ENCODE measurements at places on chromosomes 4 and X.

GRCh38 chr4:47752214-47752613 lies 85.7 kb downstream of the CORIN start:
- DNase-seq, result no peak

DNA sequence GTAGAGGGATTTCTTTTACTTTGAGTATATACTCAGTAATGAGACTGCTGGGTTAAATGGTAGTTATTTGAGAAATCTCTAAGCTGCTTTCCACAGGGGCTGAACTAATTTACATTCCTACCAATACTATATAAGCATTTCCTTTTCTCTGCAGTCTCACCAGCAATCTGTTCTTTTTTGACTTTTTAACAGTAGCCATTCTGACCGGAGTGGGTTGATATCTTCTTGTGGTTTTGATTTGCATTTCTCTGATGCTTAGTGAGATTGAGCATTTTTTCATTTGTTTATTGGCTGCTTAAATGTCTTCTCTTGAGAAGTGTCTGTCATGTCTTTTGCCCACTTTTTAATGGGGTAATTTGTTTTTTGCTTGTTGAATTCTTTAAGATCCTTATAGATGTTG lies 43.3 kb downstream of the SPCS3 start:
- DNase-seq, result no peak

DNA sequence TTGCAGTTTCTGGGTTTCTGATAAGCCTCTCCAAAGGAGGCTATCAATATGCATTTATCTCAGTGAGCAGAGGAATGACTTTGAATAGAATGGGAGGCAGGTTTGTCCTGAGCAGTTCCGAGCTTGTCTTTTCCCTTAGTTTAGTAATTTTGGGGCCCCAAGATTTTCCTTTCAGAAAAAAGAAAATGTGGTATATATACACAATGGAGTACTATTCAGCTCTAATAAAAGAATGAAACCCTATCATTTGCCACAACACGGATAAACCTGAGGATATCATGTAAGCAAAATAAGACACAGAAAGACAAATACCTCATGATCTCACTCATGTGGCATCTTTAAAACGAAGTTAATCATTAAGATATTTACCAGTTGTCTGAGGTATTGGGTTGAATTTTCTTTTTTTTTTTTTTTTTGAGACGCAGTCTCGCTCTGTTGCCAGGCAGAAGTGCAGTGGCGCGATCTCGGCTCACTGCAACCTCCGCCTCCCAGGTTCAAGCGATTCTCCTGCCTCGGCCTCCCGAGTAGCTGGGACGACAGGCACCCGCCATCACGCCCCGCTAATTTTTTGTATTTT lies 540 bp downstream of the ZNF721 start:
- DNase-seq, result no peak

GRCh38 chr4:124862261-124862660 lies 149.7 kb upstream of the ANKRD50 start:
- DNase-seq, result no peak

DNA sequence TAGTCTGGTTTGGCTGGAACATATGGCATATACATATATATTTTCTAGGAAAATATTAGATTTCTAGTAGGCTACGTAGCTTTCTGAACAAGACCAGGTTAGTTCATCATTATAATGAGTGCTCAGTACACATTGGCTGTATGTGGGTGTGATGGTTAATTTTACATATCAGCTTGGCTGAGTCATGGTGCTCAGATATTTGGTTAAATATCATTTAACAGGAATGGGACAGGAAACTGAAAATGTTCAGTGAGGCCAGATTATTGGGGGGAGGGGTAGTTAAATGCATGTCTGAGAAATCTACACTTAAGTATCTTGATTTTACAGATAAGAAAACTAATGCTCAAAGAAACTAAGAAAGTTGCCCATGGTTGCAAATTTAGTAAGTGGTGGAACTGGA lies 160.1 kb downstream of the RBMX2 start:
- DNase-seq, result no peak

DNA sequence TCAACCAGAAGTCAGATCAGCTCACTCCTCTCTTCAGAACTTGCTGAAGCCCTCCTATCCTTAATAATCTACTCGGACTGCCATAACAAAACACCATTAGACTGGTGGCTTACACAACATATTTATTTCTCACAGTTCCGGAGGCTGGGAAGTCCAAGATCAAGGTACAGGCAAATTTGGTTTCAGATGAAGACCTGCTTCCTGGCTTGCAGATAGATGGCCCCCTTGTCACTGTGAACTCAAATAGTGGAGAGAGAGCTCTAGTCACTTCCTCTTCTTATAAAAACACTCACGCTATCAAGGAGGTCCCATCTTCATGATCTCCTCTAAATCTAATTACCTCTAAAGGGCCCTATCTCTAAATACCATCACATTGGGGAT lies 125.1 kb downstream of the CAMK2D start:
- peak; percentile 90 for DNase-seq

DNA sequence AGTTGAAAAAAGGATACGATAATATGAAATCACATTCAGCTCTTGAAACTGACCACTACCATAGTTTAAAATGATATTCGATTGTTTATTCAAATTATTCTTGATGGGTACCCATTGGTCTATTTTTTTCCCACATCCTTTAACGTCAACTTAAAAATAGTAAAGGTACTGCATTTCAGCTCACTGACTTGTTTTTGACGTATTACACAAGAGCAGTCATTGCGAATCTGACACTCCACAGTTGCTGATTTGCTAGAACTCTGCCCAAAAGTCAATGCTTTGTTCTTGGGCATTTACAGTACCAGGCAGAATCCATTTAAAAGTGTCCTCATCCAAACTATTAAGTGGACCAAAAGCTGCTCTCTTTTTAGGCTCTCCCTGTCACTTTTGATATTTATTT lies 1.2 kb upstream of the PDS5A start:
- DNase-seq, result peak; percentile 58

GRCh38 chrX:133699023-133699728 lies 283.9 kb upstream of the GPC4 start:
- DNase-seq, result no peak

DNA sequence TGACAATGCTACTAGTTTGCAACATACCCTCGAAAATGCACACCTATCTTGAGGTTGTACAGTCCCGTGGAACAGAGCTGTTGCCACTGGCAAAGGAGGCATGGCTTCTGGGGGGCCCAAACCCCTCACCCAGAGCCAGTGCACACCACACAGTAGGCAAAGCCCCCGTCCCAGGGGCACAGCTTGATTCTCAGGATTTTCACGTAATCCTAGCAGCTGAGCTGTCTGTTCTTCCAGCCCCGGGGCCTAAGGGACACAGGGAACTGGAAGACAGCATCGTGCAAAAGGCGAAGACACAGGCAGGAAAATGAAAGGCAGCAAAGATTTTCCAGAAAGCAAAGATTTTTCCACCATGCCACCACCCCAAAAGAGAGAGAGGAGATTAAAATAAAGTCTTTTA lies 77.2 kb downstream of the JAKMIP1 start:
- no peak for DNase-seq

- DNase-seq, result no peak
These were observed 516.8 kb upstream of the SPANXN1 start for GRCh38 chrX:144730471-144730870.

DNA sequence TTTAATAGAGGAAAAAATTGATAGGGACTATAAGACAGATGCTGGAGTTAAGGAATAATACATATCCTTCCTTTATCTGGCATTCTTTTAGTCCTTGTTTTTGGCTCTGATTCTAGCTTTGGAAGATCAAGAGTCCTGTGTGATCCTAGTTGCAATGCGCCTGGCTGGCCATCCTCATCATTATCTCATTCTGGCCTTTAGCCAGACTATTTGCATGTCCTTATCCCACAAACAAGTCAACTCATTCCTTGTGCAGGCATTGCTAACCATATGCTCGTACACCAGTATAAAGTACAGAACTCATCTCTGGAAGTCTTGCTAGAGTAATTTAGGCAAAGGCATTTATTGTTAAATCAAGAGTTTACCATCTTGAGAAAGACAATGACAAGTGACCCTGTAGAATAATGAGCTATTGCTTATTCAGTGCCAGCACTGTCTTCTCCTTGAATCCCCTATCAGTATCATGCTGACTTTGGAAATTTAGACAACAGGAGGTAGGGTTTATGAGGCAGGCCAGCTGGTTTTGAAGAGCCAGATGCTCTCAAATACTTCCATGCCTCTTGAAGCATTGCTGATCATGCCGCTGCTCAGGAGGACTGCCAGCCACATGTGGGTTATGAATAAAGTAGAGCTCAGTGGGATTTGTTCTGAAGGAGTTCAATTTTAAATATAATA lies 1730.3 kb upstream of the TENM3 start:
- DNase-seq, result no peak

DNA sequence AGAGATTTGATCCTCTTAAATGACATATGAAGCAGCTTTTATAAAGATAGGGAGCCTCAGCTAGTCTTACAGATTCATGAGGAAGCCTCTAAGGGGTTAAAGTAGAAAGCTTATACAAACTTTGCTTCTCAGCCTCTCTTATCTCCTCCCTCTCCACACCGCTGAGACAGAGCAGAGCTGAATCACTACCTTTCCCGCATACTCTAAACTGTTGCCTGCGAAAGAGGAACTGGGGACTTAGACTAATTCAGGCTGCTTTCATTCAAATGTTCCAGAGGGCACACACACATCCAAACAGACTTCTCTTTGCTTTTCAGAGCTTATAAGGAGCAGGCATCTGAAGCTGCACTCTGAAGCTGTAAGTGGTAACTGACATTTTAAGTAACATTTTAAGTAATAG lies at the start of gene SERTM2:
Gene SERTM2 (plus strand): TSS at position 169 of the 400 bp plus-strand sequence. CDS start 7,213 bp downstream, outside the sequence.
- DNase-seq, result peak; percentile 43

- no peak for DNase-seq
These were observed 82.7 kb downstream of the MBNL3 start for GRCh38 chrX:132406106-132406505.

GRCh38 chrX:69357317-69357716 lies 146.8 kb upstream of the NALF2 start:
- DNase-seq, result no peak

GRCh38 chr4:89109841-89110540 lies 1.3 kb upstream of the TIGD2 start:
- DNase-seq, result no peak

- no peak for DNase-seq
These were observed 54.7 kb downstream of the OTC start for GRCh38 chrX:38407126-38407525.

GRCh38 chrX:123625477-123625876 lies 107.4 kb downstream of the THOC2 start:
- DNase-seq, result no peak

DNA sequence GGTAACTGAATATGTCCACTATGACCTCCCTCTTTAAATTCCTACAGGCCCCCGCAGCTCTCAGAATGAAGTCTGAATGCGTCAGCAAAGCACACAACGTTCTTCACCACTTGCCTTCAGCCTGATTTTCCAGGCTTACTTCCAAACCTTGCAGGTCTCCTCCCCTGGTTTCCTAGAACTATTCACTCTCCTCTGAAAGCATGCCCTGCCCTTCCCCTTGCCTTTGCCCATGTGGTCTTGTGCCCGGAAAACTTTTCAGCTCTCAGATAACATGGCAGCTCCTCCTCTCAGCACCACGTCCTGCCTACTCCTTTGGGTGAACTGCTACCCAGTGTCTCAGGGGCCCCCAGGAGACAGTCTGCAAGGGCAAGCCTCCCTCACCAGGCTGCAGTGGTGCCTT lies 268.5 kb upstream of the LDB2 start:
- DNase-seq, result no peak

DNA sequence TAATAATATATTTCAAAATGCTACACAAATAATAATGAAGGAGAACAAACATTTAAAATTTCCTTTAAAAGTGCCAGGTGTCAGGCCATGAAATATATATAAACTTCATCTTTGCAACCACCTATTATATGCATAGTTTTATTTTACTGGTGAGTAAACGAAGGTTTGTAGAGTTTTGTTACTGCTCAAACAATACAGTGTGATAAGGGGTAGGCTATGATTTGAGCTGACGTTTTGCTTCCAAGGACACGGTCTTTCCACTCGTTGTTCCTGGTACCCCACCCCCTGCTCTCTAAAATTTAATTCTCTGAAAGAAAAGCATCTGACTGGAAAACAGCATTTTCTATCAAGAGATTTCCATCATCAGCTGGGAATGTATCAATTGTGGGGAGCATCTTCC lies 27.2 kb upstream of the GPRIN3 start:
- no peak for DNase-seq

- no peak for DNase-seq
These were observed 161.6 kb downstream of the IL15 start for GRCh38 chr4:141797966-141798365.

DNA sequence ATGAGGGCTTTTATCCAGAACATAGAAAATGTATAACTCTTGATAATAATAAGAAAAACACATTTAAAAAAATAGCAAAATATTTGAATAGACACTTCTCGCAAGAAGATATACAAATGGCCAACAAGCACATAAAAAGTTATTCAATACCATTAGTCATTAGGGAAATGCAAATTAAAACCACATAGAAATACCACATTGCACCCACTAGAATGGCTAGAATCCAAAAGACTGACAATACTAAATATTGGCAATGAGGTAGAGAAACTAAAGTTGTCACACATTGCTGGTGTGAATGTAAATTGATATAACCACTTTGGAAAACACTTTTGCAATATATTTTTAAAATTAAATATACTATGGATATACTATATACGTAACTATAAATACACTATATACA lies 754.3 kb upstream of the MAGEB2 start:
- DNase-seq, result no peak

DNA sequence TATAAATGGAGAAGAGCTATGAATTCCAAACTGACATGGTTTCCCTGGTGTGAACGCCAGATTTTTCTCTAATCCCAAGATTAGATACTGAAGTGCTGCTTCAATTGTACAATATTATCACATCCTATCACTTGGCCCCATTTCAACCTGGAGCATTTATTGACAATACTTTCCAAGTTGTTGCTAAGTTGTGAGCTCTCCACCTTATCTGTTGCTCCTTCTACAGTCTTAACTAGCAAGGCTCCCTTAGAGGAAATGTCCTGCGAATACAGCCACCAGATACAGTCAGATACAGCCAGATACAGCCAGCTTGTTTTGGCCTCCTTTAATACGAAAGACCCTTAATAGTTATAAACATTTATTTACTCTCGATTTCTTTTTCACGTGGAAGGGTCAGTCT lies 466.3 kb upstream of the FAM241A start:
- DNase-seq, result no peak

DNA sequence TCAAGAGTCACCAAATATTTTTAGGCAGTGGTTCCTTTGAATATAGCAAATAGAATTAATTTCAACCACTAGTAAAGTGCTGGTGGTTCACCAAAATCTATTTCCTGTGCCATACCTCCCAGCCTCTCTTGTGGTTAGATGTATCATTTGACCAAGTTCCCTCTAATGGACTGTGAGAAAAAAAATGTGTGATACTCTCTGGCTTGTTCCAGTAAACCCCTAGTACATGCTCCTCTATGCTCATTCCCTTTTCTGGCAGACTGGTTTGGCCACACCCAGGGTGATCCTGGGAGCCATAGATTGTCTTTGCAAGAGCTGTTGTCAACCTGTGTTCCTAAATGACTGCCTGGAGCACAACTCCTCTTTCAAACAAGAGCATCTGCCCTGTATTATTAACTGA lies 109.5 kb downstream of the FRAS1 start:
- DNase-seq, result no peak
